ENCODE measurements at places on chromosomes 16 and 17.
A peak's percentile ranks its signal among the peaks of the same experiment; 100 is the strongest.

- no peak for DNase-seq
These were observed 22.1 kb upstream of the FASN start for GRCh38 chr17:82120148-82120547.

- no peak for DNase-seq
These were observed 30.9 kb upstream of the PLLP start for GRCh38 chr16:57315416-57315815.

DNA sequence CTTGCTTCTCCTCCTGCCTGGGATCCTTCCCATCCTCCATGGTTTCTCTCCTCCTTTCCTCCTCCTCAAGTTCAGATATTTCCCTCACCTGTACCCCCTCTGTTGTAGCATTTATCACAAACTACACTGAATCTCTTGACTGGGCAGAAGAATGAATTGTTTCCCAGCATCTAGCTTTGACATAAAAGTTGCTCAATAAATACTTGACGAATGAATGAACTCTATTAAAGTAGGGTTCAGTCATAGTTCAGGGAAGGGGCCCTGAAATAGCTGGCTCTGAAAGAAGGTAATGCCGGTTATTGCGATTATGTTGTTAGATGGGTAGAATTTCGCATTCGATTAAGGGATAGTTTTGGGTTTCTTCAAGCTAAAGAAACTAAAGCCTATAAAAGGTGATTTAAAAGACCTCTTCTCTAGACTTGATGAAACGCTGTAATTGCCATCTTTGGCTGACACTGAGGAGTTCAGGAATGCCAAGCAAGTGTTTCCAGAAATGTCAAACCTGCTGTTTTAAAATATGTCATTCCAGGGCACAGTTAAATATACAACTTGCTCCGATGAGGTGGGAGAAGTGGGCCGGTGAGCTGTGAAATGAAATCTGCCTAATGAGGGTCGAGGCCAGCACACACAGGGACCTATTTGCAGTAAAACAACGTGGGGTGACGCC, 1.0 kb upstream of the CPD start:
- no peak for DNase-seq

GRCh38 chr16:19710991-19711545, 7.0 kb downstream of the KNOP1 start:
- no peak for DNase-seq

DNA sequence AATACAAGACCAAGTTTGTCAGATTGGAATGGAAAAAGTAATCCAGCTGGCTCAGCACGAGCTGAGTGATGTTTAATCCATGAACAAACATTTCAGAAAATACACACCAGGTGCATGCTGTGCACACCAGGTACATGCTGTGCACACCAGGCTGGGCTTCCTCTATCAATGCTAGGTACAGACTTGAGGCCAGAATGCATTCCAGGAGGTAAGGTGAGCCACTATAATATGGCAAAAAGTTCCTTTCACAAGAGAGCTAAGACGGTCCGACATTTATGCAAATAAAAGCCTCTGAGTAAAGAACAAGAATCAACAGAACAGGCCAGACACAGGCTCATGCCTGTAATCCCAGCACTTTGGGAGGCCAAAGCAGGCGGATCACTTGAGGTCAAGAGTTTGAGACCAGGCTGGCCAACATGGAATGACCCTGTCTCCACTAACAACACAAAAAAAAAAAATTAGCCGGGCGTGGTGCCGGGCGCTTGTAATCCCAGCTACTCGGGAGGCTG, 128.2 kb downstream of the ZNF778 start:
- DNase-seq = peak; percentile 24

DNA sequence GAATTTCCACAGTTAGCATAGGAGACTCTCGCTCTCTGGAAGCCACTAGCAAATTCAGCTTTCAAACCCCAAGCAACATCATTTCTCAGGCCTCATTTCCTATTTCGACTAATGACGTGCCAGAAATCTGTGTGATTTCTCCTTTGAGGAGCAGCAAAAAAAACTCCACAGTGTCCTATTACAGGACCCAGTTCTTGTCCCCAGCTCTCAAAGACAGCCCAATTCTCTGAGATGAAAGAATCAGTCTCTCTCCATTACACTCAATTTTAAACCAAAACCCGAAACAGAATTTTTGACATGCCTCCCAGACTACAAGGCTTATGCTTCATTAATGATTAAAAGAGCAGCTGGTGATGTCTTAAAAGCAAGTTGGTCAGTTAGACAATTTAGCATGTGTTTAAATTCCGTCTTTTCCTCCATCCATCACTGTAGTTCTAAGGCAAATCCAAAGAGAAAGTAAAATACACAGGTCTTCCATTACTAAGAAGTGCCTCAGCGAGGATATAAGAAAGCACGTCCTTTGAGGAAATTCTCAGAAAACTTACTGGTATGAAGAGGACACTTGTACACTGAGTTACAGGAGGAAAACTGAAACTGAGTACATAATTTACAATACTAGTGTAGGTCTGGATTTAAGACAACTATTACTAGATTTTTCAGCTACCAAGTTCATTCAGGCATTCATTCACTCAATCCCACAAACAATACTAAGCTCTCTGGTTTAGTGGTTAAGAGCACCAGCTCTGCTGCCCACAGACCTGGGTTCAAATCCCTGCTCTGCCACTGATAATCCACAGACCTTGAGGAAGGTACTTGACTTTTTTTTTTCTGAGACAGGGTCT, 12.5 kb downstream of the TOM1L2 start:
- DNase-seq = no peak

- DNase-seq = no peak
These were observed 19.7 kb downstream of the MAP2K6 start for GRCh38 chr17:69434164-69434579.

DNA sequence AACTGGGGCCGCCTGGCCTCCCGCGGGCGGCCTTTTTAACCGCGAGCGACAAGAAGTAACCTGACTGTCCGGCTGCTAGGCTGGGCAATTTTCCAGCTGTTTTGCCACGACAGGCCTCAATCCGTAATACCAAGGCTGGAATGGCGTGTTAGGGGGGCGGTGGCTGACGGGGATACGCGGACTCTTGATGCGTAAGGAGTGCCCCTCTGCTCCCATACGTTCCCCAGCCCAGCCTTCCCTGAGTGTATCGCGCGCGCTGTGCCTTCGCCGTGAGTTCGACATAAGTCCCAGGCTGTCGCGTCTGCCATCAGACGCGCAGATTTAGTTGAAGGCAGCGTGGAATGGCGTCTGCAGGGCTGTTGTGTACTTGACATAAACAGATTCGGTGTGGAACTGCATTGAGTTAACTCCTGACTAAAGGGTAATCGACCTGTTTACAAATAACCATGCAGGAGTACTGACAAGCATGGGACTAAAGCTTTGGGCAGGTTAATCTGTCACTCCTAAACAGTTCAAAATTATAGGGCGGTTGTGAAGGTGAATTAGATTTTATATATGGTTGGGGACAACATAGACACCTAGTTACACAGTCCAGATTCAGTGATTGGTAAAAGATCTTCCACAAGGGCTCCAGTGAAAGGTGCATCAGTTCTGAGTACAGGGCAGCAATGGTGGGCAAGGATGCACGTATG, 16.6 kb upstream of the ERN1 start:
- peak; percentile 70 for DNase-seq

GRCh38 chr16:2897110-2897509, 14.1 kb downstream of the FLYWCH2 start:
- DNase-seq = no peak

DNA sequence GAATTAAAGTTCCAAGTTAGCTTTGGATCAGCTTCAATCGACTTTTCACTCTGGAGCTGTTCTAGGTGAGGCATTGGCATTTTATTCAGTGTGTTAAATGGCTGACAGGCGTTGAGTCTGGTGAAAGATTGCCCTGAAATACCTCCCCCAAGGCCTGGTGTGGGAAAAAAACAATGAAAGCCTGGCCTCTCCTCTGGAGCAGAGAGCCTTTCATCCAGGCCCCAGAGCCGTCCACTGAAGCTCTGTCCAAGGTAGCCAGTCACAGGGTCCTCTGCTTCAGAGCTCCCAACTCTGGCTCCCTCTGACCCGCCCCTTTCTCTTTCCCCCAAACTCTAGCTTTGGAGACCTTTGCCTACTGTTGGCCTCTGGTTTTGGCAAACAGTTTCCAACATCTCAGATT, 123.6 kb upstream of the CRHR1 start:
- no peak for DNase-seq

DNA sequence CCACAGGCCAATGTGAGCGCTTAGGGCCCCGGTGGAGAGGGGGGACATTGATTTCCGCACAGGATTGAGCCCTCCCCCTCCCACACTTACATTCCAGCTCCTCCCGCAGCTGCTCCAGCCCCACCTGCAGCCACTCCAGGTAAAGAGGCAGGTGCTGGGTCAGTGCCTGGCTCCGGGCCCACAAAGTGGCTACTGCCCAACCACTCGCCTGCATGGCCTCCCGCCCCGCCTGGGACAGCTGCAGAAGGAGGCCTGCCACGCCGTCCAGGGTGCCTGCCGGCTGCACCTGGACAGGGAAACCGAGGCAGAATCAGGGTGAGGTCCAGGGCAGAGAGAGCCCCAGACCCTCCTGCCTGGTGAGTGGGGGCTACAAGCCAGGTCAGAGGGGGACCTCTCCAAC, 46.3 kb downstream of the RMI2 start:
- DNase-seq = no peak

- no peak for DNase-seq
These were observed 29.7 kb downstream of the USP31 start for GRCh38 chr16:23119570-23119969.

- DNase-seq = no peak
These were observed 15.9 kb upstream of the CYTH1 start for GRCh38 chr17:78797691-78798585.

- DNase-seq = no peak
These were observed 37.5 kb downstream of the RBFOX3 start for GRCh38 chr17:79573196-79573896.

DNA sequence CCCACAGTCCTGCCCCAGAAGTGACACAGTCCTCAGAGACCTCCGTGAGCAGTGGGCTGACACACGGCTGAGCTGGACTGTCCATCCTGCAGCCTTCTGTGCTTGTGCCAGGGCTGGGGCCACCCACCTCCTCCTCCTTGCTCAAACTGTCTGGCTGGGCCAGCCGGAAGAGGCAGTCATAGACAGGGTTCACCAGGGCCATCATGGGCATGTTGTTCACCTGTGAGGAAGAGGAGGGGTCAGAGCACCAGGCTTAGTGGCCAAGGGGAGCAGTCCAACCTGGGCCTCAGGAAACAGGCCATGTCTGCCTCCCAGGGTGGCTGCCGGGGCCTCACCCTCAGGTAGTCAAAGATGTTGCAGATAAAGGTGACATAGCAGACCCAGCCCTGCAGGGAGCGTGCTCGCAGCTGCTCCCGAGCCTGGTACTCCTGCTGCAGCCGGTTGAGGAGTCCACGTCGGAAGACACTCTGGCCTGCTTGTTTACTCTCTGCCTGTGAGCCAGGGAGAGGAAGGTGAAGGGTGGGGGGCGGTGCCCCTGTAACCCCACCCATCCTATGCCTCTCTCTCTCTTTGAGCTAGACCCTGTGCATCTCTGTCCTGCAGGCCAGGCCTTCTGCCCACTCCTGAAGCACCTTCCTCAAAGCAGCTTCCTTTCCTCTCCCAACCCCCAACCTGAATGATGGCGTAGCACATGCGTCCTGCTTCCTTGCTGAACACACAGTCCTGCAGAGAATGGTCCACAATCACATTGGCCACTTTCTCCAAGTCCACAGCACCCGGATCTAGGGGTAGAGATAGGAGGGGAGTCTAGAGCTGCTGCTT, 3.4 kb downstream of the MIF4GD start:
- DNase-seq = peak; percentile 60

GRCh38 chr16:11297492-11298142, 16.5 kb upstream of the PRM1 start:
- DNase-seq = peak; percentile 95

- no peak for DNase-seq
These were observed 45.3 kb downstream of the C17orf58 start for GRCh38 chr17:67950945-67951344.

DNA sequence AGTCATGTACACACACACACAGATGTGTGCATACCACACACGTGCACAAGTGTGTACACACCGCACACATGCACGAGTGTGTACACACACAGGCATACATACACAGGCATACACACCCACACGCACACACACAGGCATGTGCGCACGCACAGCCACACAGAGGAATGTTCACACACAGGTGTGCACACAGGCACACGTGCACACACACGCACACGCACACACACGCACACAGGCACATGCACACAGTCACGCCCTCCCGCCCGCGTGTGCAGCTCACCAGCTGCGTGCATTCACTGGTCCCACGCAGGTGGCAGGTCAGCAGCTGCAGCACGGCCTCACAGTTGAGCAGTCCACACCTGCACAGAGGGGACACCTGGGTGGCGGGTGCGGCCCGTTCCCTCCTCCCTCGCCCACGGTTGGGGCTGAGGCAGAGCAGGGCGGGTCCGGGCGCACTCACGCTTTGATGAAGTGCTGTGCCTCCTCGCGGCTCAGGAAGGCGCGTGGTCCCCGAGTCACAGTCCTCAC, 7.7 kb downstream of the TEPSIN start:
- no peak for DNase-seq

DNA sequence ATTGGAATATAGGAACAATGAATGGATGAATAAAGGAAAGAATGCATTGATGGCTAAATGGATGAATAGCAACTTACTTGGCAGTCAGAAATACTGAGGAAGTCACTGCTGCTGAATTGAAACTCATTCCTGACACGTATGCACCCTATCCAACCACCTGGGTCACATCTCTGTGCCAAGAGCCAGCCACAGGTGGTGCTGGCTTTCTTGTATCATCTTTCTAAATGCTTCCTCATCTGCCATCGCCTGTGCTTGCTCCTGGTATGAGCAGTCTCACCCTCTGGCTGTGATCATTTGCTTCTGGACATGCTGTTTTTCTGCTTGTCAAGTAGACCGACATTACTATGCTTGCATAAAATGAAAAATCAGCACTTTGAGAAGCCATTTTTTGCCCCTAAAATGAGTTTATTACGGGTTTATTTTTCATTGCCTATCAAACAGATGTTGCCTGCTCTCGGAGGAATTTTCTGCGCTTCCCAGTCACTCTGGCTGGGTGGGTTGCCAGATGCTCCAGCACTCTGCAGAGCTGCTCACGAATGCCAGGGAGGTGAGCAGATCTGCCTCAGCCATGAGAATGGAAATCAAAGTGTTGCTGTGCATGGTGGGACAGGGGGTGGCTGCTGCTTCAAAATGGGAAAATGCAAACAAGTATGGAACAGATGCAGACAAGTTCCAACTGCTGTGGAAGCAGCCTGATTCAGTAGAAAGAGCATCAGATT, 1349.6 kb upstream of the CDH8 start:
- DNase-seq = no peak

DNA sequence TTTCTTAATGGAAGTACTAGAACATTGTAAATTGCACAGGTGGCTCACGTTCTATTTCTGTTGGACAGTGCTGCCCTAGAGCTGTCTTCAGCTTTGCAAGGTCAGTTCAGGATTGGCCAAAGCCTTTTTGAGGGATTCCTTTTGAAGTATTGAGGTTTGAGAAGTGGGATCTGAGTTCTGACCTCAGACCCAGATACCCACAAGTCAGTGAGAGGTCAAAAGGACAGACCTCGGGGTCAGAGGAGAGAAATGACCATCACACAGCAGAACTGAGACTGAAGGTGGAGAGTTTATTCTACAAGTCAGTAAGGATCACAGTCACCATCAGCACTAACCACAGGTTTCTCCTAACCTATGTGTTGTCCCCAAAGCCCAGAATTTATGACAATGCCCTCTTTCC, 1.7 kb downstream of the ACSM5 start:
- DNase-seq = no peak

GRCh38 chr16:78415013-78415412, 315.6 kb downstream of the WWOX start:
- DNase-seq = no peak

GRCh38 chr16:80509872-80510271, 30.9 kb upstream of the DYNLRB2 start:
- DNase-seq = no peak
